RWPE2 (cell line): ENCODE measurements at places on chromosomes 1 and 21.

DNA sequence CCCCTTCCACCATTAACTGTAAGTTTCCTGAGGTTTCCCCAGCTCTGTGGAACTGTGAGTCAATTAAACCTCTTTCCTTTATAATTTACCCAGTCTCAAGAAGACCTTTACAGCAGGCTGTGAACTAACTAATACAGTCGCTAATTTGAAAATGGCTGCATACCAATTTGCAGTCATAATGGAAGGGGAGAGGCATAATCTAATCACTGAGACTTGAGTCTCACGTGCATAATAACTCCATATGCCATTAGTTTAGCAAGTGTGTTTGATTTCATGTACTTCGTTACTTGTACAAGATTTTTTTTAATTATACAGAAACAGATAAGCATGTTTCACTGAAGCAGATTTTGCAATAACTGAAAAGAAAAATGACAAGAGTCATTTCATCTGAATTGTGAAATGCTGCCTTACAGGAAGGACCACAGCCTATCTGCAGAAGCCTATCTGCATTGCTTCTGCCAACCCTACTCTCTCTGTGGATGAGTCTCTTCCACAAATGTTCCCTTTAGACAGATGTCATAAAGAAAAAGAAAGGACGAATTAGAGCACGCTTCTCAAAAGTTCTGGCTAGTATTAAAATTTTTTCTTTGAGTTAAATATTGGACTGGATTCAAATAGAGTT is 99.1 kb downstream of the PTGER3 start:
- no peak for DNase-seq

- DNase-seq = no peak
Measured at GRCh38 chr1:115090186-115090490, 835 bp upstream of the TSPAN2 start.

- DNase-seq = no peak
Measured at GRCh38 chr1:109625601-109626560, 6.2 kb downstream of the AMPD2 start.

DNA sequence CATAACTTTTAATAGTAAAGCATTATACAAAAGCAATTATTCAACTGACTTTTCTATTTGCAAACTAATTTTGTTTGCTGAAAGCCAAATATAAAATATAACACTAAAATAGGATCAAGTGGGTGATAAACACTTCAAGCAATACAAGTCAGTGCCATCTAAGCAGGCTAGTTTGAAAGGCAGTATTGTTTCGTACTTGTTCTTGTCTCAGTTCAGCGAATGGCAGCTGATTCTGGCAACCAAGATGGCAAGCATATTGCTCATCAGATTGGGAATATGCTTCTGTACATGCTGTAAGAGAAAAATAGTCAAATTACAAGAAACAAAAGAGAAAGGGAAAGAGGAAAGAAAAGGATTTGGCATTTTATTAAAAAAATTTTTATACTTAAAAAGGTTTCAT is 7.5 kb downstream of the TMEM59 start:
- no peak for DNase-seq

- DNase-seq = no peak
Measured at GRCh38 chr1:215992620-215993019, 425.5 kb downstream of the KCTD3 start.

DNA sequence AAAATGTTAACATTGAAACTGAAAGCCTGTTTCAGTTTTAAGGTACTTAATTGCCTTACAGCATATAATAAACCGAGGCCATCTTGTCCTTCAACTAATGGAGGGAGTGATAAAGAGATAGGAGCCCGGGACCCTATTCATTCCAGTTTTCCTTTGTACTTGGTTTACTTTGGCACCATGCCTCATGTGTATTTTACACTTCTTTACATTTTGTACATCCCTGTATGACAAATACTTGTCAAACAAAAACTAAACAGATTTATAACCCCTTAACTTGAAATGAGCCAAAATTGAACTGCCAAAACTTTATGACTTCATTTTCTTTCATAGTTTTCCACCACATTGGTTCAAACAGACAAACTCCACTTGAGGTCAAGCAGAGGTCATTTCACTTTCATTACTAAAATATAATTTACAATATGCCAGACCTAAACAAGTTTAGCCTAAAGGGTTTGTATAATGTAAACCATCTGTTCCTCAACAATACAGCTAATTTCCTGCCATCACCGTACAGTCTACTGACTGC is 30.9 kb upstream of the UBE2U start:
- no peak for DNase-seq

DNA sequence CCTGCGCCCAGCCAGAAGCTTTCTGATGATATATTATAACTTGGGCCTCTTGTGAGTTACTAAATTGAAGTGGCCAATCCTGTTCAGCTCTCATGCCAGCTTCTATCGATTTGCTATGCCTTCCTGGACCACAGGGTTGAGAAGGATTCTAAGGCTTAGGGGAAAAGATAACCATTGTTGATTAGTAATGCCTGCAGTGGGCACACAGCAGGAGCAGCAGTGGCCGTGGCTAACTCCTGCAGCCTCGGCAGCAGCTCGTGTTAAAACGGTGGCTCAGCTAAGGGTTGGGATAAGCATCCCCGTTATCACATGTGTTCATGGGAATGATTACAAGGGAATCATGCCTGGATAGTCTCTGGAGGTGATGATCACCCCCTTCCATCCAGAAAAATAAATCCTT is 20.5 kb upstream of the KCNE2 start:
- no peak for DNase-seq
